T-cell (primary cell): ENCODE measurements at places on chromosomes 16 and 17. TPM values are rescaled to one million over a fixed set of nuclear protein-coding genes. Genes with fewer than 3 reads are reported as not detected.

DNA sequence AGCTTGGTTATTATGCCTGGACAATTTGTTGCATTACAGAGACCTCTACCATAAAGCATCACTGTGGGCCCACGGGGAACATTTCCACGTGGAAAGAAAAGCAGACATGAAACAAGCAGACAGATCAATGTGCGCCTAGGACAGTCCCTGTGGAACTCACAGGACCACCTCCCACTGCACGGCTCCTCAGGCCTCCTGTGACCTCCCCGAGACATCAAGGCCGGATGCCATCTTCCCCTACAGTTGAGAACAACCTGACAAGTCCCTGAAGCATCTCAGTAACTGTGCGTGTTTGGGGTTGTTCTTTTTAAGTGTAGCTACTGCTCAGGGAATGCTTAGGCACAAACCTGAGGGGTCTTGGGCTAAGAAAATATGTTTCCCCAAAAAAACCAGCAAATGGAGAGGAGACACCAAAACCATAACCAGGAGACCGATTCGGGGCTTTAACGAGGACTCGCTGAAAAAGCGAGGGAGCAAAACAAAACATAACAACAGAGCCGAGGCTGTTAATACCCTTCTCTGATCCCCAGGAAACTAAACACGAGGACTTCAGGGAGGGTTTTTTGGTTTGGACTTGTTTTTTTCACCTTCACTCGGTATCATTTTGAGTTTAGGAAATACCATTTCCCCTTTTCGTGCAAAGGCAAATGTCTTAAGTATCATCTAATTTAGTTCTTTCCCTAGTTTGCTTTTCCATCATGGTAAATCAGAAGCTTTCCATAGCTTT, 87.1 kb downstream of the CYTH1 start:
- no peak overlapping the region for H3K4me3 ChIP-seq
- DNase-seq: no peak
- H3K27ac ChIP-seq: no peak overlapping the region
- no peaks in the 10 kb centered on the region for H3K4me1 ChIP-seq
- peaks cover 23% of the 10 kb centered on the region for H3K36me3 ChIP-seq

DNA sequence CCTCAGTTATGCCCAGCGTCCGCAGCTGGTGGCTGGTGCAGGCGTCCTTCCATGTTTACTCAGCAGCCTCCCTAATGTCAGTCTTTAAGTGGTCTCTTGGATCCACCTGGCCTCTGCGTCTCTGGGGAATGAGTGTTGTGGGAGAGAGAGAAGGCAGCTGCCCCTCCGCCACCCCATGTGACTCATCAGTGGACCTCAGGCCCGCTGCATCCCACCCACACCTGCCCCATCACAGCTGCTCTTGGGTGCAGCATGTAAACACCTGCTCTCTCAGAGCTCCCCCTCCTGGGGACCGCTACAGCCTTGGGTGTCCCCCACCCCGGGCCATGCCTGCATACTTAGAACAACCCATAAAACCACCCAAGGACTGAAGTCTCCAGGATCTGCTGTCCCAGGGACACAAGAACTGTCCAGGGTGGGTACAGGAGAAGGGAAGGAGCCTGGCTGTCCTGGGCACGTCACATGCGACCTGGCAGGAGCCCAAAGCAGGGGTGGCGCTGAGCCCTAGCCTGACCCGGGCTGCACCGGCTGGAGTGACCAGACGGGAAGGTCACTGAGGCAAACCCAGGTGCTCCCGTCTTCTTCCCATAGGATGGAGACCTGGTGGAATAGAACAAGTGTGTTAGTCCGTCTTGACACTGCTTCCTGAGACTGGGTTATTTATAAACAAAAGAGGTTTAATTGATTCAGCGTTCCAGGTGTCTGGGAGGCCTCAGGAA, 4.2 kb downstream of the C16orf90 start:
- H3K27me3 ChIP-seq: no peaks in the 10 kb centered on the region
- H3K4me1 ChIP-seq: no peaks in the 10 kb centered on the region
- no peak overlapping the region for H3K27ac ChIP-seq
- peaks cover 13% of the 10 kb centered on the region for H3K36me3 ChIP-seq

DNA sequence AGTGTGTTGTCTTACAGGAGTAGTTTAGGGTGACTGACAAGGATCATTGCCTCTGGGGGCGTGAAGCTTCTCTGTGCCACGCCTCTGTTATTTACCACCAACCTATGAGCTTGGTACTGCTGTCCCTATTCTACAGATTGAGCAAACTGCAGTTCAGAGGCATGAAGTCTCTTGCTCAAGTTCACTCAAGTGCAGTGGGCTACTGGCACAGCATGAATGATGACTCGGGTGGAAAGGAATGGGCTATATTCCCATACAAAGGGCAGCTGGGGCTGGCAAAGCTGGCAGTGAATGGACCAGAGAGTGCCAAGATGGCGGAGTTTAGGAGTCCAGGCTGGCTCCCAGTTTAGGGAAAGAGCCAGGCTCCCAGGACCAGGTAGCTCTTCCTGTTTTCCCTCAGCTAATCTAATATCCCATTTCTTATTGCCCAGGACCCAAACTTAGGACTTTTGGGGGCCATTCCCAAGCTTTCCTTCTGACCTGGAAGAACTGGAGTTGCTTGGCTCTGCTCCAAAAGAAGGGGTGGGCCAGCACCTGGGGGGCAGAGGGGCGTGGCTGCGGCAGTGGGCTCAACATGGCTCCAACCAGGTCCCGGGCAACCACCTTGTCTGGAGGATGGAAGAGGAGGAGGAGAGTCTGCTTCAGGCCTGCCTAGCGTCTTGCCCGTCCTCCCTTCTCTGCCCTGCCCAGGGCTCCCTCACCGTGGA, 12.9 kb downstream of the PLK1 start:
- no peak for DNase-seq
- no peaks in the 10 kb centered on the region for H3K27me3 ChIP-seq
- H3K36me3 ChIP-seq: peaks cover 16% of the 10 kb centered on the region
- H3K4me3 ChIP-seq: no peak overlapping the region
- H3K4me1 ChIP-seq: peaks cover 6% of the 10 kb centered on the region
- no peak overlapping the region for H3K27ac ChIP-seq

- no peak for DNase-seq
- H3K4me1 ChIP-seq: no peaks in the 10 kb centered on the region
- H3K27ac ChIP-seq: no peak overlapping the region
- peaks cover 3% of the 10 kb centered on the region for H3K36me3 ChIP-seq
- no peak overlapping the region for H3K4me3 ChIP-seq
- no peaks in the 10 kb centered on the region for H3K27me3 ChIP-seq
These were observed 20.9 kb upstream of the RASD1 start for GRCh38 chr17:17516941-17517720.

DNA sequence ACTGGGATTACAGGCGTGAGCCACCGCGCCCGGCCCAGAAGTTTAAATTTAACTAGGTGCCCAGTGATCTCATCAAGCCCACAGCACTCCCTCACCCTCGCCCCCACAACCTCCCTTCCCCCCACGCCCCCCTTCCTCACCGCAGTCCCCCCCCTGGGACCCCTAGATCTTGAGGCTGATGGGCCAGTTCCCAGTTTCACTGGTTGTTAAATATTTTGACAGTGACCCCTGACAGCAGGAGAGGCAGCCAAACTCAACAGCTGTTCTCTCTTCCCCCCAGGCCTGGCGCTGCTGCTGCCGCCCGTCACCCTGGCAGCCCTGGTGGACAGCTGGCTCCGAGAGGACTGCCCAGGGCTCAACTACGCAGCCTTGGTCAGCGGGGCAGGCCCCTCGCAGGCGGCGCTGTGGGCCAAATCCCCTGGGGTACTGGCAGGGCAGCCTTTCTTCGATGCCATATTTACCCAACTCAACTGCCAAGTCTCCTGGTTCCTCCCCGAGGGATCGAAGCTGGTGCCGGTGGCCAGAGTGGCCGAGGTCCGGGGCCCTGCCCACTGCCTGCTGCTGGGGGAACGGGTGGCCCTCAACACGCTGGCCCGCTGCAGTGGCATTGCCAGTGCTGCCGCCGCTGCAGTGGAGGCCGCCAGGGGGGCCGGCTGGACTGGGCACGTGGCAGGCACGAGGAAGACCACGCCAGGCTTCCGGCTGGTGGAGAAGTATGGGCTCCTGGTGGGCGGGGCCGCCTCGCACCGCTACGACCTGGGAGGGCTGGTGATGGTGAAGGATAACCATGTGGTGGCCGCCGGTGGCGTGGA, 15.6 kb downstream of the QPRT start:
- H3K4me1 ChIP-seq: peaks cover 7% of the 10 kb centered on the region
- no peak for DNase-seq
- H3K27ac ChIP-seq: no peak overlapping the region
- H3K27me3 ChIP-seq: no peaks in the 10 kb centered on the region
- H3K4me3 ChIP-seq: no peak overlapping the region

GRCh38 chr17:49547566-49547965, 28.1 kb upstream of the NXPH3 start:
- no peaks in the 10 kb centered on the region for H3K27me3 ChIP-seq
- no peak overlapping the region for H3K4me3 ChIP-seq
- H3K27ac ChIP-seq: no peak overlapping the region
- DNase-seq: no peak
- no peaks in the 10 kb centered on the region for H3K36me3 ChIP-seq
- H3K4me1 ChIP-seq: no peaks in the 10 kb centered on the region

- H3K36me3 ChIP-seq: no peaks in the 10 kb centered on the region
- no peak for DNase-seq
- no peaks in the 10 kb centered on the region for H3K27me3 ChIP-seq
- H3K4me1 ChIP-seq: no peaks in the 10 kb centered on the region
These were observed 582.1 kb downstream of the RBFOX1 start for GRCh38 chr16:7914748-7915147.

- no peaks in the 10 kb centered on the region for H3K36me3 ChIP-seq
- no peak overlapping the region for H3K27ac ChIP-seq
- peaks cover 2% of the 10 kb centered on the region for H3K4me1 ChIP-seq
- H3K4me3 ChIP-seq: no peak overlapping the region
These were observed 5.2 kb downstream of the ALOX12B start for GRCh38 chr17:8082292-8082691.

DNA sequence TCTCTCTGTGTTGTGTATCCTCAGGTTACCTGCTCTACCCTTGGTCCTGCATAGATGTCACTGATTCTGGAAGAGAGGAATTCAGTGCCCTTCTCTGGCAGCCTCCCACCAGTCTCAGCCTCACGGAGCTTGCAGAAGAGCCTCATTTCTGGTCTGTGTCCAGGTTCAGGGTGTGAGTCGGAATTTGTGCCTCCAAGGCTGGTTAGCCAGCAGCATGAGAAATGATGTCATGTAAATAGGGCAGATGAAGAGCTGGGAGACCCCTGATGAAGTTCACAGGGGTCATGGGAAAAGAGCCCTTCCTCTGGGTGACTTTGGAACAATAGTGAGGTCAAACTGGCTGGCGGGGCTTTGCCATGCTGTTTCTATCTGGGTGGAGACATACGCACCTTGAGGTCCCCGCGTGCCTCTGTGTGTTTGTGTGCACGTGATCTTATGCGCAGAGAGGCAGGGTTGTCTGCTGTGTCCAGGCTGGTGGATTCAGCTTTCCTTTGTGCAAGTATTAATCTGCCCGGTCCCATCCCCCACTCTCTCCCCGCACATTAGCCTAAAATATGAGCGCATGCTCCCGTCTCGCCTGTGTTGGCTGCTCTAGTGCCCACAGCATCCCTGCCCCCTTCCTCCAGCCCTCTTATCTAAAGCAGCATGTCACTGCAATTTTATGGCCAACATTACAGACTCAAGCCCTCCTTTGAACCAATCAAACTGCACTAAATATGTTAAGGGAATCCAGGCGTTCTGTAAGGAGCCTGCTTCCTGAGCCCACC, 256.3 kb upstream of the ZFHX3 start:
- no peak overlapping the region for H3K27ac ChIP-seq
- H3K4me3 ChIP-seq: no peak overlapping the region
- DNase-seq: no peak
- H3K4me1 ChIP-seq: no peaks in the 10 kb centered on the region

DNA sequence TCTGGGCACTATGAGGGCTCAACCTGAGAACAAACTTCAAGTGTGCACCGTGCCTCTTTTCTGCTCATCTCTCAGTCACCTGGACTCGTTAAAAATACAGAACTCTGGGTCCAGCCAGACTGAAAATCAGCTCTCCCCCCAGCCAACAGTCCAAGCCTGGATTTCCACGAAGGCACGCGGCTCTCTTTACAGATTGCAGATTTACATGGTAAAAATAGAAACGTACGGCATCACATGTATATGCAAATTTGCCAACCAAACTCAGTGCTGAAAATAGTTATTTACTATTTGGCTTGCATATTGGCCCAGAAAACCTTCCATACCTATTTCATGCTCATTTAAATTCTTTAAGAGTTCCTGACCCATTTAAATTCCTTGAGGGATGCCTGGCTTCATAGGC, 315.8 kb downstream of the MAF start:
- DNase-seq: no peak
- H3K4me1 ChIP-seq: peaks cover 4% of the 10 kb centered on the region
- peak overlapping the region; percentile 39 for H3K27ac ChIP-seq
- no peaks in the 10 kb centered on the region for H3K36me3 ChIP-seq
- no peak overlapping the region for H3K4me3 ChIP-seq

DNA sequence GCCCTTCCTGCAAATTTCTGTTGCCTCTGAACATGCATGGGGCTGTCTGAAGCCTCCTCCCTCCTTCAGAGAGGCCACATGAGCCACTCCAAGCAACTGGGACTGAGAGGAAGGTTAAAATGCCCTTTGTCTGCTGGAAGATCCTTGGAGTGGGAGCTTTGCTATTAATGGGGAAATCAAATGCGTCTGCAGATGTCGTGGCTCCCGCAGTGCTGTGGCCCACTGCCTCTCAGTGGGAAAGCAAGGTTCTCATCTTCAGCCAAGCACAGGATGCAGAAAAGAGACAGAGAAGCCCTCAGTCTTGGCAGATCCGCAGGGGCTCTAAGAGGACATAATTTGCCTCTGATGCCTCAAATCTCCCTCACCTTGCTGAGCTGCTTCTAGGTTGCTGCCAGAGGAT, 34.8 kb downstream of the PEMT start:
- DNase-seq: no peak
- H3K27me3 ChIP-seq: no peaks in the 10 kb centered on the region
- no peaks in the 10 kb centered on the region for H3K4me1 ChIP-seq
- no peaks in the 10 kb centered on the region for H3K36me3 ChIP-seq

The PPM1E gene
- not detected for total RNA-seq

The CLEC18B gene
- 0.79 TPM for total RNA-seq

The NOTUM gene
- not detected for total RNA-seq

The RND2 gene
- 0.32 TPM for total RNA-seq
